ENCODE measurements at places on chromosomes 6 and 20.

GRCh38 chr20:41192575-41192974 lies 55.2 kb downstream of the PLCG1 start:
- DNase-seq: no peak

GRCh38 chr6:31634131-31634530 lies 13.6 kb downstream of the PRRC2A start:
- no peak for DNase-seq

DNA sequence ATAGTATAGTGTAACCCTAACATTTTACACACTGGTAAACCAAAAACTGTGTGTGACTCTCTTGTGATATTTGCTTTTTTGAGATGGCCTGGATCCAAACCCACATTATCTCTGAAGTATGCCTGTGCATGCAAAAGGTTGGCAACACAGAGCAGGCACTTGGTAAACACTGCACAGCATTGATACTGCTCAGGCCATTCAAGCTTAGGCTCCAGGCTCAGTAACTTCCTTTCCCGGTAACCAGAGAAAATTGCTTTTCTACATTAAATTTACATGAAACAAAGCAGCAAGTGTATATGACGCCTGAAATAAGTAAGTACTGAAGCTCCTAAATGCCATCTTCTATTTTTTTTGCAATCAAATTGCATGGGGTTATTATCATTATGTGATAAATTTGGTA lies 205.7 kb downstream of the EPM2A start:
- no peak for DNase-seq

DNA sequence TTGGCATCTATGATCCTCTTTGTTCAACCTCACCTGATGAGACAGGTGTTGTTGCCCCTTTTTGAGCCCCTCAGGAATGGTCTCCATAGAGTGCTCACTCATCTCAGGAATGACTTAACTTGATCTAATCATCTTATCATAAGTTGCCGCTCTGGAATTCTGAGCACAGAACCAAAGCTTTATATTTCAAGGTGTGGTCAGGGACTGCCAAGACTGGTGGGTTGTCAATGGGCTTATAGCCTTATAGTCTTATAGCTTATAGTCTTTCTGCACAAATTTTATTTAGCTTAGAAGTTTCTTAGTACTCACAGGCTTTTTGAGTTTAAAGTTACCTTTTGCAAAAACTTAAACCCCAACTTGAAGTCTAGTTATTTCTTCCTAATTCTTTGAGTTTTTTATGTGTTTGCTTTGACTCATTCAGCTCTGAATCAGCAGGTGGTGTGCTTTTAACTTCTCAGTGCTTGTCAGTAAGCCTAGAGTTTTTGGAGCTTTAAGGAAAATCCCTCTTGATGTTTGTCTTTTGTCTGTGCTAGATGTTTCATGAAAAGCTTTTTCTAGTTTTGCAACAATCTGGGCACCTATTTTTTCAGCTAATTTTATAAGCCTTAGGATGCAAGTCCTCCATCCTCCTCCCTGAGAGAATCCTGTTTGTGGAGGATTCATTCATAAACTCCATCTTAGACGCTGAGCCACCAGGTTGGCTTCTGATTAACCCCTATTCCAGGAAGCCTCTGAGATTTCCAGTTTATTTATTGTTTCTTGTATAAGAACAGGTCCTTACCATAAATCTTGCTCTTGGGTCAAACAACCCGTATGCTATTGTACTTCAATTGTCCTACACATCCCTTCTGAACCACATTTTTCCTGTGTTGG lies 72.3 kb upstream of the SSTR4 start:
- no peak for DNase-seq

GRCh38 chr6:56003616-56004015 lies 128.2 kb upstream of the BMP5 start:
- no peak for DNase-seq

- no peak for DNase-seq
These were observed 20.0 kb upstream of the GSTA3 start for GRCh38 chr6:52929321-52930164.

- DNase-seq: no peak
These were observed 174.0 kb downstream of the AIG1 start for GRCh38 chr6:143234734-143235133.

- no peak for DNase-seq
These were observed 17.1 kb upstream of the HIVEP1 start for GRCh38 chr6:11994875-11995461.

DNA sequence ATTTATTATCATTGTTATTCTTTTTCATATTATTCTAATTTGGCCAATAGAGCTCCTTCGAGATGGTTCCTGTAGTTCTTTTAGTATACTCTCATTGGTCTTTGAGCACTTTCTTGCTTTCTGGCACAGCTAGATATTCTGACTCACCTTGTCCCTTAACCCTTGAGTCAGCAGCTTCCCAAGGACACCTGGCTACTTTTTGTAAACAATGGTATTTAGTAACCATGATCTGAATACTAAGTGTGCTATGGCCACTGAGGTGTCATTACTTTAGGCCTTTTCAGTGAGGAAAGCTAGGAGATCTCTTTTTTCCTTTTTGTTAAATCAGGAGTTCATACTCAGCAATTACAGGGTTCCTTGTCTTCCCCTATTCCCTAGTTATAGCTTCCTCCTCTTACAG lies 126.5 kb upstream of the CITED2 start:
- no peak for DNase-seq

Data from D341Med (cell line).